Upper lobe of left lung (tissue), 6 donors: ENCODE measurements at places on chromosomes 12 and 14.

GRCh38 chr12:81530352-81530751 is 228.8 kb downstream of the PPFIA2 start:
- DNase-seq = no peak

DNA sequence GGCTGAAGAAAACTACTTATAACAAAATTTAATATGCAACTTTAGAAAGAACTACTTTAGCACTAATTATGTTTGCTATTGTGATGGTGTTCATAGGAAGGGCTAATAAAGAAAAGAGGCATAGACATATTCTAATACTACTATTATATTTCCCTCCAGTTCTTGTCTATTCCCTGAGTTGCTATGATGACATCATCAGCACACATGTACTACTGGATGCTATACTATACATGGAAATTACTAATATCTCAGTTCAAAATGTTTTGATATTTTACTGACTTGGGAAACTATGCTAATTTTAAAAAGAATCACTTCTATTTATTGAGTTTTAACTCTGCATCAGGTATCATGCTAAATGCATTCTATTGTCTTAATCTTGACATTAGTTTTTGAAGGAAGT is 101.6 kb downstream of the EPS8 start:
- no peak for DNase-seq

DNA sequence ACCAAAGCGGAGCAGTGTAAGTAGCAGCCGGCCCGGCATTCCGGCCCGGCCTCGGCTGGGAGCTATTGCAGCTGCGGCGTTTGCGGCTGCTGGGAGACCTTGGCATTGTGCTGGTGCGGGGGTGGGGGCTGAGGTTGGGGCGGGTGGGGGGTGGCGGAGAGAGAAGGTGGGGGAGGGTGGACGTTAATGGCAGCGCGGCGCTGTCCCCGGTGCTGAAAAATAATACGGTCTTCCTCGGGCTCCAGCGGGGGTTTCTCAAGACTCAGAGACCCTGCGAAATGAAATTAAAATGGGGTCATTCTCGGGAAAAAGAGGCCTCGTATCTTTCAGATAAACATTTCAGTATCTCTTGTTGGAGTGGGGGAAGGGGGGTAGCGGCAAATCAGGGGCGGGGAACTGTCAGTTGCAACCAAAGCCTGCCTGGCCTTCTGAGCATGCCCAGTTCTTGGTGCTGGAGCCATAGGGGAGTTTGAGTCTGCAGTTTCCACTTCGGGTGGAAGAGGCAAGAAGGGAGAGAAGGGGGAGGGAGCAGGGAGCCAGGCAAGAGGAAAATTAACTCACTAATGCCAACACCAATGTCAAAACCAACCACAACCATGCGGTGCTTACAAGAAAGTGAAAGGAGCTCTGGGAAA is 414 bp downstream of the UNC79 start:
- DNase-seq = peak; percentile 65

GRCh38 chr12:73330584-73331351 is 1058.6 kb downstream of the TRHDE start:
- DNase-seq = no peak

- DNase-seq = no peak
Measured at GRCh38 chr14:54756656-54757392, 145.8 kb downstream of the GCH1 start.

DNA sequence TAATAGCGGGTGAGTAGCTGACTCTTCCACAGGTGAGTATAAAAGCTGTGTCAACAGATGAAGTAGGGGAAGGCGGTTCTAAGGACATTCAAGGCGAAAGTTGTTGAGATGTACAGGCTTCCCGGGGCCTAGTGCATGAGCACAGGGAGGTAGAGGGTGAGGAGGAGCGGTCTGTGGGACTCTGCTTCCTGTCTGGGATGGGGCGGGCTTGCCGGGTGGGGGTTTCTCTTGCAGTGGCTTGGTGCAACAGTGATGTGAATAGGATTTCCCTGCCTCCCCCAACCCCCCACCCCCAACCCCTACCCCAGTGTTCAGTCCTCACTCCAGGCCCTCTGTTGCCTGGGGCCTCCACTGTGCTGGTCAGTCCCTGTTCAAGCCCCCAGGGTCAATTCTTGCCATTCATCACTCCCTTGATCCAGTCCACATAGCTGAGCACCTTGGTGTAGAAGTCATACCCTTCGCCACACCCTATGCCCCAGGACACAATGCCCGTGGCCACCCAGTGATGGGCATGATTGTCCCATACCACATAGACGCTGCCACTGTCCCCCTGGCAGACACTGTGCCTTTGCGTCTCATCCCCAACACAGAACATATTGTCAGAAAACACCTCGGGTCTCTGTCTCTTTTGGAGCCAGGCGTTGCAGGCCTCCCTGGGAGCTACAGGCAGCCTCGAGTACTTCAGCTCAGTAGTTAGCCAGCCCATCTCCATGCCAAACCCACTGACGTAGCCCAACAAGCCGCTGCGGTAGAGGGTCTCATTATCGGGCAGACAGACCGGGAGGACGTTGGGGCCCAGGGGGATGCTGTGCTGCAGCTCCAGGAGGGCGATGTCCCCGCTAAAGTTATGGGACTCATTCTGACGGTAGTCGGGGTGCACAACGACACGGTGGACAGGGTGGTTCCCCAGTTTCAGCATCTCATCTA is 4.0 kb upstream of the C1R start:
- no peak for DNase-seq

- DNase-seq = no peak
Measured at GRCh38 chr12:47839214-47839876, 19.6 kb upstream of the HDAC7 start.

DNA sequence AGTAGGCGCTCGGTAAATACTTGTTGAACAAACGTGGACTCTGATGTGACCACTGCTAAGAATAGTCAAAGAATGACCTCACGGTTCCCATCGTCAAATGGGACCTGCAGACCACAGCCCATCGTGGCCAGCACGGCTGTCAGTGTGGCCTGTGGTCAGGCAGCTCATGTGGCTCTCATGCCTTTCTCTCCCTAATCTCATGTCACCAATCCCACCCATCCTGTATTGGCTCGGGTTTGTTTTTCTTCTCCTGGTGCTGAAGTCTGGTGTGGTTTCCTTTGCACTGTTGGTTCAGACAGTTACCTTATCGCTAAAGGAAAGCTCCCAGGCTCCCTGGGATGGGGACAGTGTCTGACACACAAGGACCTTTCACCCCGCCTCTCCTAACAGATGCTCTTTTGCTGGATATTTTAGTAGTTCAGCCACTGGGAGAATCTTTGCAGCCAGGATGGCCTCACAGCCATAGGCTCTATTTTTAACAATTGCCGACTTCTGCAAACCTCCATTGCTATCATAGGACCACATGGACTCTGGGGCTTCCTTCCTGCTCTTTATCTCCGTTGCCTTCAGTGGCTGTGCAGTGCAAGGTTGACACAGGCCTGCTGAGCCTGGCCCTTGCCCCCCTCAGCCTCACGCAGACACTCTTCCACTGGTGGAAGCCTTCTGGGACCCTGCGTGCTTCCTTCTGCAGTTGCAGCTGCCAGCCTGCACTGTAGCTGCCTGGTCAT is 293.1 kb upstream of the FKBP4 start:
- DNase-seq = no peak

DNA sequence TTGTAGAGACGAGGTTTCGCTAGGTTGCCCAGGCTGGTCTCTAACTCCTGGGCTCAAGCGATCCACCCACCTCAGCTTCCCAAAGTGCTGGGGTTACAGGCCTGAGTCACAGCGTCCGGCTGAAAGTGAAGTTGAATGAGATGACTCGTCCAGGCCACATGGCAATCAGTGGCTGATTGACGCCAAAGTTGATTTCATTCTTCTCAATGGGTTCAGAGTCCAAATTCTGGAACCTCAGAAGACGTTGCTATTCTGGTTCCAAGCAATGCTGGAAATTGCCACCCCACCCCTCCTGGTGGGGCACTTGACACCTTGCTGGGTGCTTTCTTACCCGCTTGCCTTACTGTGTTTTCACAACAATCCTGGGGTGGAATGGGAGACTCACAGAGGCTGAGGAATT is 14.9 kb downstream of the ABCB9 start:
- DNase-seq = no peak

- DNase-seq = no peak
Measured at GRCh38 chr12:26197832-26198231, 2.5 kb downstream of the SSPN start.

GRCh38 chr14:31619440-31619839 is 58.2 kb downstream of the NUBPL start:
- DNase-seq = no peak

DNA sequence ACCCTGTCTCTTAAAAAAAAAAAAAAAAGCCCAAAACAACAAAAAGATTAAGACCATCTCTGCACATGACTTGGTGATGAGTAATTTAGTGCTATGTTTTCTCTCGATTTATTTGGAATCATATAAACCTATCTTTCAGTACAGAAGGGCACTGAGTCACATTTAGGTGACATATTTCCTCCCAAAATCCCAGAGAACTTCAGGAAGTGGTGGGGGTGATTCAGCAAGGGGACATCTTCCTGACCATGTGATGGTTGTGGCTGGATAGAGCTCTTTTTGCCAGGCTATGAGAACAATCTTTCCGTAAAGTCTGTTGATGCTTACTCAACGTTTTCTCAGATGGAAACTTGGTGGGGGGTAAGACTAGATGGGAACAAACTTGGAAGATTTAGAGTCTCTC is 50.0 kb downstream of the PPFIBP1 start:
- no peak for DNase-seq

DNA sequence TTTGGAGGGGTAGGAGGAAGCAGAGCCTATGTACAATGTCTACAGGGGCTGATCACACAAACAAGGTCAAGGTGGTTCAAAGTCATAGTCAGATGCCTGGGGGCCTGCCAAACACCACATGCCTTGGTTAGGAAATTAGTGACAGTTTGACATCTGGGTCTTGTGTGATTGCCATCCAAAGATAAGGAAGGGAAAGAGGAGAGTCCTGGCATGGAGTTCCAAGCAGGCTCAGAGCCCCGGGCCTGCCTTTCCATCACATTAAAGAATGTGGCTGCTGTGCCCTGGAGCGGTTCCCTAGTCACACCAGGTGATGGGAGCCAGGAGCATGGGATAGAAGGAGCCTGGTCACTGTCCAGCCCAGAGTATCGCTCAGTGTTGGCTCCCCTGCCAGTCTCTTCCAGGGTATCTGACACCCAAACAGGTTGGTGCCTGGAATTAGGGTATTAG is 53.6 kb upstream of the BCL2L14 start:
- DNase-seq = no peak

DNA sequence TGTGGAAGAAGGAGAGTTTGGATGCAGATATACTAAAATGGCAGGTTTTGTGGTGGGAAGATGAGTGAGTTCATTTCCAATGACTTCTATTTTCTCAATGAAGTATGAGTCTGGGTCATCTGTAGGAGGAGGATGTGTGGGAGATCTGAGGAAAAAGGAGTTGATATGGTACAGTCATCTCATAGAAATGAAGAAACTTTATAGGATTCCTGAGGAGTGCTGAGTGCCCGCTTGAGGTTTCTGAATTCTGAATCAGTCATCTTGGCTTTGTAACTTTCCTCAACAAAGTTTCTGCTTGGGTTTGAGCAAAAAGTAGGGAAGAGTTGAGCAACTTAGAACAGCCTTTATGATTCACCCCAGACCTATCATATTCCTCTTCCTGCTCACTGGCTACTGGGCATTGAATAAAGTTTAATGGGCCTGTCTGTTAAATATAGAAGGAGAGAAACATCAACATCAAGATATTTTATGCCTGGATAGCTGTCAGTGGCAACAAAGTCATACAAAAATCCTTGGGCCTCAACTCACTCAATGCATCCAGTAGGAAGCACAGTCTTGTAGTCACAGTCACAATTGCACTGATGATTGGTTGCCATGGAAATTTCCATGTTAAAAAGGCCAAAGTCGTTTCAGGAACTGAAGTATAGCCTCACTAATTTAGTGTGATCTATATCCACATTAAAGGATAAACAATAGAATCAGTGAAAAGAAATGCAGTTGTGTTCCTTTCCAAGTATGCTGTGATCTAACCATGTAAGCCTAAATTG is 284.7 kb downstream of the DUSP6 start:
- no peak for DNase-seq

DNA sequence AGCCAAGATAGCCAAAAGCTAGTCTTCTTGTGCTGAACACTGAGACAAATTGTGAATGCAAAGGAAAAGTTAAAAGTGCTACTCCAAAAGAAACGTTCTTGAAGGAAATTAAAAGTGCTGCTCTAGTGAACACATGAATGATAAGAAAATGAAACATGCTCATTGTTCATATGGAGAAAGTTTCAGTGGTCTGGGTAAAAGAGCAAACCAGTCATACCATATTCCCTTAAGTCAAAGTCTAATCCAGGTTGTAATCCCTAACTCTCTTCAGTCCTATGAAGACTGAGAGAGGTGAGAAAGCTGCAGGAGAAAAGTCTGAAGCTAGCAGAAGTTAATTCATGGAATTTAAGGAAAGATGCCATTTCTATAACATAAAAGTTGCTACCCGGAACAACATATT is 121.5 kb downstream of the MNAT1 start:
- DNase-seq = no peak

DNA sequence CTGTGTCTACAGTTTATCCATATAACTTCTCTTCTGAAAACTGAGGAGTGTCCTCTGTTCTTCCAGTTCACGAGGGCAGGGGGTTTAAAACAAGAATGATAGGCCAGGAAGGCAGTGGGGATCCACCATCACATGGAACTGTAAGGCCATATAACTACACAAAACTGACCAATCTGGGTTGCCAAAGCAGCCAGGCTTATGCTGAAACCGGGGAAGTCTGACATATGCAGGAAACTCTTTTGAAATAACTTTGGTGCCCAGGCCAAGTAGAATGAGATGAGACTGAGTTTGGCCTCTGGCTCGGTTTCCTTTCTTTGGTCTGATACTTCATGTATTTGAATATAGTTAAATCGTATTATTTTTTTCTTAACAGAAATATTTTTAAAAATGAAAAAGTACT is 18.0 kb upstream of the ATF1 start:
- no peak for DNase-seq

GRCh38 chr14:55341781-55342180 is 69.8 kb downstream of the ATG14 start:
- no peak for DNase-seq

DNA sequence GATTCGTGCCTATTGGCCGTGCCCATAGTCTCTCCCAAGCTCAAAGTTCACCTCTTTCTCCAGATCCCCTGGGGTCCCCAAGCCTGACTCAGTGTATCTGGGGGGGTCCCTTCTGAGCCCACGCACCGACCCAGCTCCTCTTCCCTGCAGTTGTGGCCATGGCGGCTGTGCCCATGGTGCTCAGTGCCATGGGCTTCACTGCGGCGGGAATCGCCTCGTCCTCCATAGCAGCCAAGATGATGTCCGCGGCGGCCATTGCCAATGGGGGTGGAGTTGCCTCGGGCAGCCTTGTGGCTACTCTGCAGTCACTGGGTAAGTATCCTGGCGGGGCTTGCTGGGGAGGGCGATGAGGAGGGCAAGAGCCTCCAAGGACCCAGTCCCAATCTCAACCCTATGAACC is 5.1 kb downstream of the IFI27 start:
- DNase-seq = no peak

GRCh38 chr14:29463727-29464395 is 463.8 kb downstream of the PRKD1 start:
- no peak for DNase-seq

GRCh38 chr12:82412246-82412645 is 53.9 kb downstream of the METTL25 start:
- DNase-seq = no peak

DNA sequence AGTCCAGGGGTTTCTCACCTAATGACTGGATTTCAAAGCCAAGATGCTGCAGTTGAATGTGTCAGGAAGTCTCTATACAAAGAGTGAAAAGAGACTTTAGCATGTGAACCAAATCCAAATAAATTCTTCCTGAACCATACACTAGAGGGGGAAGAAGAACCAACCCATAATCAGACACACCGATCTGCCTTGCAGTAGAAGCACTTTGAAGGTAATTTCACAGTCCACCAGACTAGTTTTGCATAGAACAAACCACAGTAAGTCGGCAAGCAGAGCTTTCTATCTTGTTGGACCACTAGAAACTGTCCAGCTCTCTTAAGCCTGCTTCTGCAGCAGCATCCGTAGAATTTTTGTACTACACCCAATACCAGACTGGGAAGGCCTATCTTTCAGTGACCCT is 39.3 kb downstream of the FIGNL2 start:
- DNase-seq = no peak
